ENCODE measurements at places on chromosomes 2 and 18.

GRCh38 chr18:11974741-11975325, 6.5 kb upstream of the IMPA2 start:
- DNase-seq, result no peak

GRCh38 chr2:164917296-164917903, 37.9 kb downstream of the SLC38A11 start:
- DNase-seq, result peak; percentile 52

GRCh38 chr18:32319084-32319483, 129.2 kb downstream of the MEP1B start:
- no peak for DNase-seq

GRCh38 chr2:237154082-237154638, 68.5 kb downstream of the COPS8 start:
- DNase-seq, result peak; percentile 74

GRCh38 chr2:211138551-211138950, 582.2 kb downstream of the CPS1 start:
- DNase-seq, result no peak

DNA sequence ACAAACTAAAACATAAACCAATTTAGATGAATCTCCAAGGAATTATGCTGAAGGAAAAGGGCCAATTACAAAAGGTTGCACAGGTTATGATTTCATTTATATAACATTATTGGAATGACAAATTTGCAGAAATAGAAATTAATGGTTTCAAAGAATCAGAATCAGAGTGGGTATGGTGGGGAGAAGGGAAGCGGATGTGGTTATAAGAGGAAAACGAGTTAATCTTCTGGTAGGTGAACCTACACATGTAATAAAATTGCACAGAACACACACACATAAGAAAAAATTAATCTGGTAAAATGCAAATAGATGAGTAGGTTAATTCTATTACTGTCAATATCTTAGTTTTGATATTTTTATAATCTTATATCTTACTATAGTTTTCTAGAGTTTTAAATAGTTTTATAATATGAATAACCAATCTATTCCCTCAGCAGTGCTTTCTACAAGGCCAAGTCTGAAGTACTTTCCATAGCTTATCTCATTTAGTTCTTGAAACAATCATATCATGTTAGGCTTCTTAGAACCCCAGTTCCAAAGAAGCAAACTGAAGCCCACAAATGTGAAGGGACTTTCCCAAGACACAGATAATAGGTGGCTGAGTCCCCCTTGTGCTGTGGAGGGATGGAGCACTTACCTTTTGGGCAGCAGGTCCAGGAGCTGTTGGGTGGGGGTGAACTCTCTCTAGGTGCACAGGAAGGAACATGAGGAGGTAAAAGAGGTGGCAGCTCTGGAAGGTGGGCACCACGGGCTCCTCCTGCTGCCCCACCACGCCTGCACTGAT, 31.5 kb downstream of the ZNF519 start:
- no peak for DNase-seq

GRCh38 chr2:182522972-182523473, 96.2 kb upstream of the PDE1A start:
- no peak for DNase-seq

DNA sequence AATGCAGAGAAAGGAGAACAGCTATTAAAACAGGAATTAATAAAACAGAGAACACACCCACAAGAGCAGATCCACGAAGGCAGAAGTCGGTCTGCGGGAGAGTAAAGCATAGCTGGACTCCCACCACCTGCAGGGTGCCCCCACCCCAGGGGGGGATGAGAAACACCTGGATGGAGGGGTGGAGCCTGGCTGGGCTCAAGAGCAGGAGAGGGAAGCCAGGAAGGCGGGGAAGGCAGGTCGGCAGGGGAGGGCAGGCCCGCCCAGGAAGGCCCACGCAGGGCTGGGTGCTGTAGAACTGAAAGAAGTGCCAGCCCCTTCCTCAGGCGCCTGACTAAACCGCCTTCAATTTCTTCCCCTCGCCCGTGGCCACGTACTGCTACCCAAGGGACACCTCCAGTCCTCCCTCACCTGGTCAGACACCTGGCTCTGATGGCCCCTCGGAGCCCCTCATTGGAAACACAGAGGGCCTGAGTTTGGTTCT, 175.4 kb downstream of the HDAC4 start:
- no peak for DNase-seq

DNA sequence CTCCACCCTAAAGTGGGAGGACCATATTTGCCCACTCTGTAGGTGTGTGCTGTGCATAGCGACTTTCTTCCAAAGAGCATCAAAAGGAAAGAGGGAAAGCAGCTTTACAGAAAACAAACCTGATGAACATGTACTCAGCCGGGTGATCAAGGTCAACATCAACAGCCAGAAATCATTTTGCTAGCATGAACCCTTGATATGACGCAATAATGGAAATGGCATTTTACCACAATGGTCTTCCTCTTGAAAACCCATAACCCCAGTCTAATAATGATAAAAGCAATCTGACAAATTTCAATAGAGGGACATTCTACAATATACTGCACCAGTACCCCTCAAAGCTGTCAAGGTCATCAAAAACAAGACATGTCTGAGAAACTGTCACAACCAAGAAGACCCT, 350.2 kb downstream of the FBXO15 start:
- DNase-seq, result no peak

GRCh38 chr18:35284841-35285240, 5.2 kb downstream of the ZSCAN30 start:
- DNase-seq, result no peak

GRCh38 chr18:57466745-57467409, 31.7 kb downstream of the ONECUT2 start:
- no peak for DNase-seq

GRCh38 chr2:147888680-147889079, 43.9 kb downstream of the ACVR2A start:
- DNase-seq, result no peak

- no peak for DNase-seq
Observed at GRCh38 chr18:55142410-55142809, 183.1 kb upstream of the CCDC68 start.

- DNase-seq, result no peak
Observed at GRCh38 chr2:160465406-160465805, 28.2 kb downstream of the RBMS1 start.

- DNase-seq, result no peak
Observed at GRCh38 chr2:33437297-33437696, 39.2 kb upstream of the RASGRP3 start.

DNA sequence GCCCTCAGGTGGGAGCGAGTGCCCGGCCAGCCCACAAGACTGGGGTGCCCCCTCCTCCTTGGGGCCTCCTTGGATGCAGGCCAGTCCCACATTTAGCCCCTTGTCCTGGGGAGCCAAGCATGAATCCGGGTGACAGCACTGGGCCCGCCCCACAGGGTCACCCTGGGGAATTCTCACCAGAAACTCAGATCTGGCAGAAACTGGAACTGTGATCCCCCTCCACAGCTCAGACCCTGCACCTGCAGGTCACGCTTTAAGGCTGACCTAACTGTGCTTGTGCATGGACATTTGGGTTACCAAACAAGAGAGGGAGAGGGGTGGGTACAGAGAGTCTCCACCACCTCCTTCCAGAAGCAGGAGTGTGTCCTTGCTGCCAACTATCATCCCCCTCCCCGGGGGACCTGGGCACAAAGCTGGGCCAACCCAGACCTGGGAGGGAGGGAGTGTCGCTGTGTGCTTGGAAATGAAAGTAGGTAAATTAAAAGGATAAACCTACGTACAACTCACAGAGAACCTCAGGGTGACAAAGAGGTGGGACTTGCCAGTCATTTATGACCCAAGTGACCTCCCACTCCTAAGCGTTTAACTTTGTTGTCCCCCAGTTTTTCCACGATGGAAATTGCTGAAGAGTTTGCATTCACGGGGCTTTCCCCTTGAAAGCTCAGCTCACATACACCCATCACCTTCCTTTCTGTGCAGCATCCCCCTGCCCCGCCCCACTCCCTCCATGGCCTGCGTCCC, 9.1 kb downstream of the ITM2C start:
- no peak for DNase-seq

GRCh38 chr2:233830111-233830802, 24.1 kb downstream of the HJURP start:
- DNase-seq, result no peak

- DNase-seq, result peak; percentile 46
Observed at GRCh38 chr2:147051248-147051647, 793.6 kb upstream of the ACVR2A start.

GRCh38 chr2:128438586-128438985, 119.9 kb upstream of the HS6ST1 start:
- peak; percentile 13 for DNase-seq

DNA sequence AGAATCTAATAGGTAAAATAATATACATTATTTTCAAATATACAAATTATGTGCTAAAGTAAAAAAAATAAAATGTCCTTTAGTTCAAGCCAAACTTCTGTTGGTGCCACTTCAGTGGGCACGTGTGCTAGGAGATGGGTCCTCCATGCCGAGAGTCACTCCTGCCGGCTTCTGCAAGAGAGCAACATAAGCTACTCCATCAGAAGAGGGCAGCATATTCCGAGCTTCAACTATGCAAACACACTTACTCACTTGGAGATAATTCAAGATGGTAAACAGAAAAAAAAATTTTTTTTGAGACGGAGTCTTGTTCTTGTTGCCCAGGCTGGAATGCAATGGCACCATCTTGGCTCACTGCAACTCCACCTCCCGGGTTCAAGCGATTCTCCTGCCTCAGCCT, 24.4 kb downstream of the CNOT11 start:
- DNase-seq, result no peak

DNA sequence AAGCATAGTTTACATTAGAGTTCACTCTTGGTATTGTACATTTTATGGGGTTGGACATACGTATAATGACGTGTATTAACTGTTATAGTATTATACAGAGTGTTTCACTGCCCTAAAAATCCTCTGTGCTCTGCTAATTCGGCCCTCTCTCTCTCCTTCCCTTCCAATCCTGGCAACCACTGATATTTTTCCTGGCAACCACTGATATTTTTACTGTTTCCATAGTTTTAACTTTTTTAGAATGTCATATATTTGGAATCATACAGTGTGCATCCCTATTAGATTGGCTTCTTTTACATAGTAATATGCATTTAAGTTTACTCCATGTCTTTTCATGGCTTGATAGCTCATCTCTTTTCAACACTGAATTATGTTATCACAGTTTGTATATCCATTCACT, 526.7 kb downstream of the RIT2 start:
- no peak for DNase-seq

DNA sequence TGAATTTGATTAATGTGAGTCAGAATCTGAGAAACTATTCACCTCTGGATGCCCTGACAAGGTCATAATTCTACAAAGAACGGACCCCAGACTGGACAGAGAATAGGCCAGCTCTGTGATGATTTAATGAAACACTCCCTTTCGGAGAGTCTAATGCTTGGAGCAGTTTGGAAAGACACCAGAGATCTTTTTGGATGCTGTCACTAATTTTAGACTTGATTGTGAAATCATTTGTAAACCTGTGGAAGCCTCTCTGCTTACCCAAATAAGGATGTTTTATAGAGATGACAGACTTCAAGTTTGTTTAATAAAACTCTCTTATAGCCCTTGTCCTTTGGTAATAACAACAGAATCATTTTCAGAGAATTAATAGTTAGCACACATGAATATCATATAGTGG, 83.5 kb downstream of the MYL12B start:
- DNase-seq, result no peak

- DNase-seq, result no peak
Observed at GRCh38 chr18:76772665-76773064, 49.7 kb upstream of the ZNF236 start.

DNA sequence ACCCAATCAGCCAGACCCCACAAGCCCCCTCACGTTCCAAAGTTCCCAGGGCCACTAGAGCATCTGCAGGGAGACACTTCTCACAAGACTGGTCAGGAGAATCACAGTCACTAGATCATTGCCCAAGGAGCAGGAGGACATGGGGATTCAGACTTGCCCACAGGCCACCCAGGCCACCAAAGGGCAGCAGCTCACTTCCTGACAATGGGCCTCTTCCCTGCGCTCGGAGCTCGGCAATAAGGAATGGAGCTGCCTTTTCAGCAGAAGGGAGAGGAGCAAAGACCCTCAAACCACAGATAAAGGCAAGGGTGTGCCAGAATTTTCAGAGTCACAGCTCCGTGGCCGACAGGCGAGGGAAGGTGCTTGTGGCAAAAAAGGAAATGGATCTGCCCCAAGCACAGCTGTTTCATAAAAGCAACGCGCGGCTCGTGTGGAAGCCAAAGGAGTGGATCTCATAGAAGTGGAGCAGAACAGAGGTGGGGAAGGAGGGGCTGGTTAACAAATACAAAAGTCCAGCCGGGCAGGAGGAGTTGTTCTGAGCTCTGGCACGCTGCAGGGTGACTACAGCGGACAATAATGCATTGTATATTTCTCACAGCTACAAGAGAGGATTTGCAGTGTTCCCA, 72.1 kb downstream of the EDAR start:
- DNase-seq, result no peak

DNA sequence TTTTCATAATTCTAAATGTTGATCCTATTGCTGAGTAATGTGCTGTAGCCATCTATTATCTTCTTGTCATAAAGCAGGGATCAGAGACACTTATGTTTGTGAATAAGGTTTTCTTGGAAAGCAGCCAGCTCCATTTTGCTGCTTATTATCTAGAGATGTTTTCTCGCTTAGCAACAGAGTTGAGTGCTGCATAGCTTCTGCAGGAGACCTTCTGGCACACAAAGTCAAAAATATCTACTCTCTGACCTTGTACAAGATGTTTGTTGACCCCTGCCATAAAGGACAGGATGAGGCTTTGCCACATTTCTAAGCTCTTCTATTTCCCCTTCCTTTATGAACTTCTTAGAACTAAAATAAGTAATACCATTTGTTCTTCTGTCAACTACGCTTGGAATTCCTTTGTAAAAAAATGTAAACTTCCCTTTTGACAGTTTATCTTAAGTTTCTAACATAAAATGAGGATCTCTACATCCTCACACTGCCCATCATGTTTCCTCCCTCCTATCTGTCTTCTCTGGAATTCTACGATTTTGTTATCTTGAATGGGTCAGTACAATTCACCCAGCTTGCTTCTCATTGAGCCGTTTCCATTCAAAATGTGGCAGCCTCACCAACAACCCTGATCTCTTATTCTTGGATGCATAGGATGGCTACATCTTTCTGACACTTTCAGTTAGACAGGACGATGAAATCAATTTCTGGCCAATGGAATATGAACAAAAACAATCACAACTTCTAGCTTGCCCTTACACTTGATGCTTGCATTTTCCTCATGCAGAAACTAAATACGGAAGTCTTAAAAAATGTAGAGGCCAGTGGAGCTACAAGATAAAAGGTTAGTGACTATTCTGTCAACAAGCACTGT, 1377.0 kb downstream of the SUCLG1 start:
- peak; percentile 25 for DNase-seq

GRCh38 chr2:188316342-188316741, 24.7 kb downstream of the GULP1 start:
- DNase-seq, result no peak

GRCh38 chr2:189959450-189959849, 103.1 kb downstream of the MSTN start:
- peak; percentile 21 for DNase-seq

DNA sequence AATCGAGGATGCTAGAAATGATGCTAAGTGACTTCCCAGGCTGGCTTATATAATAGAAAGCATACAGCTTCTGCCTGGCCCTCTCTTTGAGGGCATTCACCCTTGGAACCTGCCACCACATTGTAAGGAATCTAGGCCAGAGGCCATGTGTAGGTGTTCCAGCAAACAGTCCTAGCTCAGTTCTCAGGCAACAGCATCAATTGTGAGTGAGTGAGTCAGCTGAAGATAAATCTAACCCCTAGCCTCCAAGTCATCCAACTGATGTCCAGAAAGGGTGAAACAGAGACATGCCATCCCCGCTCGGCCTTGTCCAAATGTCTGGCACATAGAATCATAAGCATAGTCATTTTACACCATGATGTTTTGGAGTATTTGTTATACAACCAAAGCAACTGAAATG, 324.3 kb upstream of the KLHL14 start:
- no peak for DNase-seq
